Stimulated activated CD8-positive, alpha-beta memory T cell treated with anti-CD3 and anti-CD28 coated beads, Interleukin-4, amount 100 ng/mL, for 4 hours (primary cell): ENCODE measurements at places on chromosomes 4 and X.

DNA sequence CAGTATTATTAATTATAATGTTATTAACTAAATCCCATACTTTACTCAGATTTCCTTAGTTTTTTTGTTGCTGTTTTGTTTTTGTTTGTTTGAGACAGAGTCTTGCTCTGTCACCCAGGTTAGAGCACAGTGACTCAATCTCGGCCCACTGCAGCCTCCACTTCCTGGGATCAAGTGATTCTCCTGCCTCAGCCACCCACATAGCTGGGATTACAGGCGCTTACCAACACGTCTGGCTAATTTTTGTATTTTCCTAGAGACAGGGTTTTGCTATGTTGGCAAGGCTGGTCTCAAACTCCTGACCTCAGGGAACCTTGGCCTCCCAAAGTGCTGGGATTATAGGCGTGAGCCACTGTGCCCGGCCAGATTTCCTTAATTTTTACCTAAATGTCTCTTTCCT, 72.2 kb downstream of the ANAPC4 start:
- DNase-seq = no peak

DNA sequence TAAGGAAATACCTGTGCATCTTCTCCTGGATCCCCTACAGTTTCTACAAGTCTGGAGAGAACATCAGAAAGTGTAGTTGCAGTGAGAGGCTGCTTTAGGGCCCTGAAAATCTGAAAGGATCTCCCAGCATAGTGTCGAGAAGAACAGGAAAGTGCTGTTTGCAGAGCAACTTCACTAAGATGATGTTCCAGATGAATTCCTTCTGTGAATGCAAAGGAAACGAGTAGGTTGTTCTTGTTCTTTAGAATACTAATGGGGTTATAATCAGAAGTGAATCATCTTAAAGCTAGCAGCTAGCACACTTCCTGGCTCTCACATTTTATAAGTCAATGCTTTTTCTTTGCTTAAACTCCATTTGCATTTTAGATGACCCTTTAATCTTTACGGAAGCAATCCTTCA, 53.7 kb downstream of the ZAR1 start:
- DNase-seq = no peak

DNA sequence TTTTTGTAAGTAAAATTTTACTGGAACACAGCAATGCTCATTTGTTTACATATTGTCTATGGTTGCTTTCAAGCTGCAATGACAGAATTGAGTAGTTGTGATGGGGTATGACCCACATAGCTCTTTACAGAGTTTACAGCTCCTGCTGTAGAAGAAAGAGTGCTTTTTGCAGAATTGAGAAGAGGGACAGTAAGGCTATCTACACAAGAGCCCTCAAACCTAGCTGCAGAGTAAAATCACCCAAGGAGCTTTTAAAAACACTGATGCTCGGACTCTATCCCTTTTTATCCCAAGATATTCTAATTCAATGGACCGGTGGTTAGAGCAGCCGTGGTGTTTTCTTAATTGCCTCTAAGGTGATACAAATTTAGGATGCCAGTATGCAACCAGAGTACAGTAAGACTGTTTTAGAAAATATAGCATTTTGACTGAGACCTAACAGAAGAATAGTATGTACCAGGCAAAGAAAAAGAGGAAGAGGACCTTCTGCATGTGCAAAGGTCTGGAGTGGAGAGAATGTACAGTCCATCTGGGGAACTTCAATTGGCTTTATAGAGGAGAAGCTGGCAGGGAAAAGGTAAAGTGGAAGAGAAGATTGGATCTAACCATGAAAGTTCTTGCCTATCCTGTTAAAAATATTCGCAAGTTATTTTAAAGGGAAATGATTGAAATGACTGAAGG, 663.6 kb upstream of the CPEB2 start:
- DNase-seq = no peak

DNA sequence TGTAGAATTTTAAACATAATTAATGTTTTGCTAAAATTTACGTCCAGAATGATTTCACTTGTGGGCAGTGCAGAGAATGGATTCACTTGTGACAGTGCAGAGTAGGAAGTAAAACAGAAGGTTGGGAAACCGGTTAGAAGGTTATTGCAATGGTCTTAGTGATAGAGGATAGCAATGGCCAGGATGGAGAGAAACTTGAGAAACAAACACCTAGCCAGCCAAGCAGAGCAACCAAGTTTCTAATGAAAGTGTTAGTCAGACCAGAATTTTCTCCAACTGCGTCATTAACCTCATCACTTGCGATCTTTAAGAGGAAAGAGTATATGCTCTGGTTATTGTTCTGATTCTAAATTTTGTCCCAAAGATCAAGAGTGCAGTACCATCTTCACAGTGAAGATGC, 50.0 kb upstream of the TBC1D9 start:
- DNase-seq = no peak

- DNase-seq = no peak
Observed at GRCh38 chr4:72977936-72978485, 91.5 kb downstream of the COX18 start.

- no peak for DNase-seq
Observed at GRCh38 chr4:90127706-90128345, 632 bp downstream of the CCSER1 start.

DNA sequence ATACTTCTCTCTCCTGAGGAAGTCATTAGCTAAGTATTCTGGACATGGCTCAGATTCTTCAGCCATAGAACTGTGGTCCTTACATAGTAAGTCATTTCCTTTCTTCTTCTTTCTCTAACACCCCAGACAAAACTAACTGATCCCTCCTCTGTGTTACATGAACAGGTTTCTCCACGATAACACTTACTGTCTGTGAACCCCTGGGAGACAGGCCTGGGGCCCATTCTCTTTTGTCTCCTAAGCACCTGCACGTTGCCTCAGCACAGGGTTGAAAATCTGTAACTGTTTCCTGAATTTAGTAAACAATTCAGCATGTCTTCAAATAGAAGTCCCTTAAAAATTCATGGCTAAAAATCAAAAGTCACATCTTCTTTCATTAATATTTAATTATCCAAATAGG, 24.7 kb downstream of the APBB2 start:
- DNase-seq = no peak

GRCh38 chrX:147901461-147902126, 10.1 kb upstream of the FMR1 start:
- DNase-seq = no peak

DNA sequence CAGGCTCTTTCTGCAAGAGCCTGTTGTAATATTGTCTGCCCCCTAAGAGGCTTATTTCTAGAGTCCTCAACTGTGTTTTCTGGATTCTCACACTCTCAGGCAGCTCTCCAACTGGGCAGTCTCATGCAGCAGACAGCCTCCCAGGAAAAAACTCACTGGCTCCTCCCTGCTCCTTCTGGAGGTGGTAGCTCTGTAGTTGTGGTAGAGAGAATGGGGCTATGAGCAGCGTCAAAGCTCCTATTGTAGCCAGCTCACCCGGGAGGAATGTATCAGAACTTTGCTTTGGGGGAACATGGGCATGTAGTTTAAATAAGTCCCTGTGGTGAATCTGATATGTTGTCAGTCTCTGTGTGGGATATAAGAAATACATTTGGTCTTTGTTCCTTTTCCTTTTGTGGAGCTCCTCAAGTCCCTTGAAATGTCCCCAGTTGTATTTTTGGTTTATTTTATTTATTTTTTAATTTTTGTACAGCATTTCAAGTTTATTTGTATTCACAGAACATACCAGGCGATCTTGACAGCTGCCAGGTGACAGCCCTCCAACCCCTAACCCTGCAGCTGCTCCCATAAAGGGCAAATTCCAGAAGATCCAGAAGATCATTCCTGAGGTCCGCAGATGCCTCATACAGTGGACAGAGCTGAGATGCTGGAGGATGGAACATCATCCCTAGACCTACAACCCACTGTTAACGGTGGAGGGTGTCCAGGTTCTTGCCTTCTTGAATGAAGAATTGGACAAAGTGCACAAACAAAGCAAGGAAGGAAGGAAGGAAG, 45.7 kb downstream of the TRIM61 start:
- no peak for DNase-seq

GRCh38 chr4:124753941-124754581, 41.5 kb upstream of the ANKRD50 start:
- no peak for DNase-seq

DNA sequence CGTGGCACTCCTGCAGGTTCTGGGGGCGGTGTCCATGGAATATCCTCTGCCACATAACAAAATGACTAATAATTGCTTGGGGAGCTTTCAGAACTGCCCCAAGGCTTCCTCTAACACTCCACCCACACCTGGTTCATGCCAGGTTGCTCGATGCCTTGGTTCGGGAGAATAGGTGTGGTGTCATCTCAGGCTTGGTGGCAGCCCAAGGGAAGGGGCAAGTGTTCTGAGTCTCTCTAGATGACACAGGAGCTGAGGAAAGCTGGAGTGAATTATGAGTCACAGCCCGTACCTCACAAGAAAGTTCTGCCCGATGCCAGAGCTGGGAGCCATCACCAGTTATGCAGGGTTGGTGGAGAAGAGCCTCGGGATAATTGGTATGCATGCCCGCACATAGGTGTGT, 14.7 kb downstream of the FTSJ1 start:
- no peak for DNase-seq

- DNase-seq = no peak
Observed at GRCh38 chr4:159483782-159484741, 381.2 kb downstream of the RAPGEF2 start.

- no peak for DNase-seq
Observed at GRCh38 chr4:168162604-168163003, 70.3 kb downstream of the ANXA10 start.

GRCh38 chr4:78692822-78693170, 83.4 kb upstream of the BMP2K start:
- no peak for DNase-seq

GRCh38 chrX:84469226-84469625, 33.0 kb downstream of the HDX start:
- no peak for DNase-seq
